Epithelial cell of prostate (primary cell): ENCODE measurements at places on chromosomes 2 and 18.

GRCh38 chr18:45335282-45336043, 279.8 kb upstream of the SLC14A2 start:
- peak; percentile 58 for DNase-seq

DNA sequence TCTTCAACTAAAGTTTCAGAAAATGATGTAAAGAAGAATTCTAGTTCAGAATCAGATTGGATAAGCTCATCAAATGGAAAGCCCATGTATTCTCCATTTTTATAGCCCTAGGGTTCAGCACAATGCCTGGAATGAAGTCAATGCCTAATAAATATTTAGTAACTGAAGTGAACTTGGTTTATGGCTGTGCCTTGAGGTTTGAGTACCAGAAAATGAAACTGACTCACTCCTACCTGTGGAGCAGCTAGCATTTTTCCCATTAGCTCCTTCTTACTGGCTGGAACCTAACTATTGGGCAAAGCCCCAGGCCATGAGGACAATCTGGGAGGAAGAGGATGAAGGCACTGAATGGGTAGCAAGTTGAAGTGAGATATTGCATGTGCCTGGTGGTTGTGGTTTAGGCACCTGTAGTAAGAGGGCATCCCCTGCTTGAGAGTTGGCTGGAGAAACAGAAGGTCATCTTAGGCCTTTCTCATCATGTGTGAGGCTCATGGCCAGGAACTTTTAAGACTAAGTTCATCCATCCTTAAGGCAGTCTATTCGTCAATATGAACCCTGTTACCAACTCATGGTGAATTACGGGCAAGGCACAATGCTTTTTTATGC, 85.0 kb upstream of the LYPD1 start:
- DNase-seq, result no peak

- DNase-seq, result no peak
Measured at GRCh38 chr2:219461047-219461514, 26.4 kb downstream of the SPEG start.

DNA sequence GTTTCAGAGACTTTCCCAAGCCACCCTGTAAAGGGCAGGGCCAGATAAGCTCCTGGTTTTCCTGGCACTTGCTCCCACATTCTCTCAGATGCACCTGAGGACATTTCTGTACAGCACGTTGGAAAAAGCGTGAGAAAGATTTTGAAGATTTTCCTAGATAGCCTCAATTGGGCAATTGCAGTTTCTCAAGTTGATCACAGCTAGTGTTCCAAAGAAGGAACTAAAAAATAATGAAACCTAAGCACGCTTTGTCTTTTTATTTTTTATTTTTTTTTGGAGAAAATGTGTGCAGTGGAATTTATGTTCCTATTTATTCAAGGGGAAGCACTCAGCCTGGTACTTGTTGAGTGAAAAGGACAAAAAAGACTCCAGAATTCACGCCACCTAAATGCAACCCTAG, 429.1 kb downstream of the RNF144A start:
- no peak for DNase-seq

GRCh38 chr2:216920143-216920876, 60.4 kb upstream of the TNP1 start:
- no peak for DNase-seq
